ENCODE measurements at places on chromosomes 3 and 15.

DNA sequence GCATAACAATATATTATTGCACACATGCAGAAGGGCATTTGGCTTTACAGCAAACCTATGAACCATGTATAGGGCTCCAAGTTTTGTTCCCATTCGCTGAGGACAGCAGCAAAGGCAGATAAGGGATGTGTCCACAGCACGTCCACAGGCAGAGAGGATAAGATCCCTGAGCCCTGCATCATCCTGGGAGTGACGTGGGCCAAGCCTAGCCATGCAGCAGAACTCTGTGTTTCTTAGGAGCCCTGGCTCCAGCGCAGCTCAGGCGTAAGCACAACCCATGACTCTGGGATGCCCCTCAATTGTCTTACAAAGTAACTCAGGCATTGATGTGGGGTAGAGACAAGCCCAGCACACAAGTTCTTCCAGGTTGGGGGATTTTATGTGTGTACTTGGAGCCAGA is 194.3 kb upstream of the CTDSPL start:
- DNase-seq, result no peak

- no peak for DNase-seq
These were observed 21.0 kb downstream of the CPN2 start for GRCh38 chr3:194330160-194330559.

GRCh38 chr15:61992518-61992917 is 67.7 kb downstream of the VPS13C start:
- DNase-seq, result no peak

DNA sequence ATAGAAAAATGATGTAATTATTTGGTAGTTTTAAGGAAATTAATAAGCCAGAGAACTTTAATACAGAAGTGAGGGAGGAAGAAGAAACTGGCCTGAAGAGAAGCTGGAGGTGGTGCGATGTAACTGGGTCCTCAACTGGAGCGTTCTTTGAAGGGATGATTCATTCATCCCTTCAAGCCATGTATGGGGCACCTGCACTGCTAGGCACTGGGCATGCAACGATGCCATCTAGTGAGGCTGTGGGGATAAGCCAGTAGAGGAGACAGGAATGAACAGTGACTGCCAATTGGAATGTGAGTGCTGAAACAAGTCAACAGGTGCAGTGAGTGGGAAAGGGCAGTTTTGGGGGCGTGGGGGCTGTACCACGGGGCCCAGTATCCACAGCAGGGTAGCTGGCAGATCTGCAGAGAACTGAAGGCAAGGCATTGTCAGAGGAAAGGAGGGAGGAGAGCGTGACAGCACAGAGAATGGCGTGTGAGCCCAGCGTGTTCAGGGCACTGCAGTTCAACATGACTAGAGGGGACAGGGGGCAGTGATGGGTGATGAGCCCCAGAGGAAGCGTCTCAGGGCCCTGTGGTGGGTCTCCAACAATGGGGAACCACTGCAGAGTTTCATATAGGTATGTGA is 3.8 kb upstream of the KIF23 start:
- DNase-seq, result no peak

DNA sequence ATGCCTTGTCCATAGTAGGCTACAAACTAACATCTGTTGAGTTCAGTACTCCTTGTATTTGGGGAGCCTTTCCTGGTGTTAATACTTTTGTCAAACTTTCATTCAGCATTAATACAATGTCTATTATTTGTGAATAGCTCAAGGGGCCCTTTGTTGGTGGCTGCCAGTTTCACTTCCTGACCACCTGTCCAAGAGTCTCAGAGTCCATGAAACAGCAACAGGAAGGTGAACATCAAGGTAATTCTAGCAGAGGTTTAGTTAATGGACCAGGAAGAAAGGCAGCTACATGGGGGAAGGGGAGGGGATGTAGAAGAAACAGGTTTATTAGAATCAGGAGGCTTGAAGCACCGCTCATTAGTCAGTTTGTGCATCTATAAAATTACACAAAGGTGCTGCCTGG is 386.9 kb downstream of the PDCD6IP start:
- DNase-seq, result no peak

- no peak for DNase-seq
These were observed 9.4 kb downstream of the PIK3CB start for GRCh38 chr3:138825336-138825735.

DNA sequence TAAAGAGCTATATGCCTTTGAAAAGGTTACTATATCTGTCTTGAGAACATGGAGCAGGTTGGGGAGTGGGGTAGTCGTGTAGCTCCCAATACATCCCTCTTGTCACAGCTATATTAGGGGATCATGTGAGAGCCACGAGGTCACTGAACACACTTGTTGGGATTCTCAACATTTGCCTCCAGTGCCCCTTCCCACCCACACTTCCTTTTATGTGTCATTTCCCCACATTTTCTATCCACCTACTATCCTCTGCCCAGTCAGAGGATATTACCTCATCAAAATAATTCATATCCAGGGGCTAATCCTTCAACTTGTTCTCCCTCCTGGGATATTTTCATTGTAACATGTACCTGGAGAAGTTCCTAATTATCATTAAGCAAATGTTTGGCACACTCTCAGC is 85.0 kb downstream of the CYP19A1 start:
- no peak for DNase-seq

DNA sequence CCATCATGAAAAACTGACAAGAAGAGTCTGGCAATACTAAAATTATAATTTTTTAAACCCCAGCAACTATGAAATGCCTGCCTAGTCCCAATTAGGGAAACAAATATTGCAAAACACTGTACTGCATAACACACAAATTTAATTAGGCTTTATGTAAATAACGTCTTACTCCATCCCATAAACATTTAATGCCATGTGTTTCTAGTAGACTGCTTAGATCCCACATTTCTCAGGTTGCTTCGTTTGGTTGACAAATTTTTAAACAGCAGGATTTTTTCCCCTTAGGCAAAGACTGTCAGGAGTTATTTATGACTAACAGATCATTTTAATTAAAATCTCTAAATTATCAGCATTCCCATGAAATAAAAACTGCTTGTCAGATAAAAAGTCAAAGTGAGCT is 29.9 kb downstream of the EIF2AK4 start:
- DNase-seq, result no peak

DNA sequence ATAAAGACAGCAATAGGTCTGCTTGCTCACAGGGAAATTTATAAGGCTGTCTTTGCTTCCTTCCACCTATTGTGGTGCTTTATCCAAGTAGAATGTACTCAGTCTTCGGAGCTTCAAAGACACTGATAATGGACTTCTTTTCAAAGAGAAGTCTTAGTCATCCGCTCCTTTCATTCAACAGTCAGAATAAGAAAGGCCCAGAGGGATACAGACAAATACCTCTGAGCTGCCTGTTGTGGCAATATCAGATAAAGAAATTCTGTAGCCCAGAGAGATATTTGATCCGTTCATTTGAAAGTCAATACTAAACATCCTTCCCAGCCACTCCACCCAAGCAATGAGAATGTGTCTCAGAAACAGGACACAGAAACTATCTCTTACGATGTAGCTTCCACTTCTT is 110.0 kb downstream of the FHIT start:
- DNase-seq, result no peak

GRCh38 chr3:33942483-33943150 is 144.2 kb downstream of the PDCD6IP start:
- no peak for DNase-seq

- no peak for DNase-seq
These were observed 9.5 kb downstream of the SLC51A start for GRCh38 chr3:196225763-196226364.

GRCh38 chr3:42476225-42477125 is 26.0 kb upstream of the VIPR1 start:
- DNase-seq, result no peak

DNA sequence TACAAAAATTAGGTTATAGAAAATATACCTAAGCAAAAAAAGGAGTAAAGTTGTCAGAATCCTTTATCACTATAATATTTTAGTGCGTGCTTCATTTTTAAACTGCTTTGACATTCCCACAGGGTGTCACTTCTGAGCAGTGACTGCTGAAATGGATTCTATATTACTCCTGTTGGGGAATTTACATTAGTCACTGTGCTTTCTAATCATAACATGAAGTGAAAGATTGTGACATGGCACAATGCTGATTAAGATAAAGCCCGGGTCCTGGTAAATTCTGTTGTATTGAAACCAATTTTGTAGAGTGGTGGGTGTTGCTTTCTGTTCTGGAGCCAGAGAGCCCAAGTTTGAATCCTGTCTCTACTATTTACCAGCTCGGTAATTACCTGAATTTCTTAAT is 36.4 kb upstream of the EHHADH start:
- no peak for DNase-seq

DNA sequence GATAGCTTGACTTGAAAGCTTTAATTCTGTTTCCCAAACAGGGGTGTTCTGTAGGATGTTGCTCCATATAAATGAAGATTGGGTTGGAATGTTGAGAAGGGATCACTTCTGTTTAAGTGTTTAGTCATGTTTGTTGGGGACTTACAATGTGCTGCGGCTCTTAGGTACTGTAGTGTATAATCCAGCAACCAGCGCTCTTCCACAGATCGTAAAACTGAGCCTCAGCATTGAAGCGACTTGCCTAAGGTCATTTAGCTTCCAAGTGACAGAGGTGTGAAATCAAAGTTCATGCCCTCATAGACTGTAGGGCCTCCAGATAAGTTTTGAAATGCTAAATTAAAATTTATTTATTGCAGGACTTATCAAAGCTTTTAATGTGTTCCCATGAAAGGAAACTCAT is 1.8 kb downstream of the MKRN2 start:
- DNase-seq, result no peak

DNA sequence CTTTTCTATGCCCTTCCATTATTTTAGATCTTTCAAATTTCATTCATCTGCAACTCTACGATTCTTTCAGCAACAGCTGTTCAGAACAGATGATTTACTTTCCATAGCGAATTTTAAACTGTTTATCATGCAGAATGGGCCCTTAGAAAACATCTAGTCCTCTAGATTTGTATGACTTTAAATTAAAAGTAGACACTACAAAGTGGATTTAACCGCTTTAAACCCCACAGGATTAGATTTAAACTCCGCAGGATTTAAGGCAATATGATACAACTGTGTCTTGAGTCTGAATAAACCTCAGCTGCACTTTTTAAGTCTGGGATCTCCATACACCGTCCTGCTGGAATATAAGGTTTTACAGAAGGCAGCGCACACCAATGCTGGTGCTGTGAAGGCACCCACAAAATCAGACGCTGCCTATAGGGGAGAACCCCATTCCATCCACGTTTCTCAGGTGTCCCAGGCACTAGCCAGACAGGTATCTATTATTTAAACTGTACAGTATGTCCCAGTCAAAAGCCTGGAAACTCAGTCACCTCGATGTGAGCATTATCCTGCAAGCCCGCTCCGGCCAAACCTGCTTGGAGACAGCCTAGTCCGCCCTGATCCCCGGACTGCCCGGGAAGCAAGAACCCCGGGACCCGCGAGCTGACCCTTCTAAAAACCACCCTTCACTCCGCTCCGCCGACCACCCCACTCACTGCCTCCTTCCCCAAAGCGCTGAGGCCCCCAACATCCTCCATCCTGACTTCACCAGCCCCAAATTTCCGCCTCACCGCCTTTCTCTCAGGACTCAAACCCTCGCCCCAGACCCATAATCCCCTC is 768 bp downstream of the ANO10 start:
- no peak for DNase-seq

- DNase-seq, result no peak
These were observed 60.1 kb upstream of the PCSK6 start for GRCh38 chr15:101549647-101550046.

GRCh38 chr15:88661761-88662556 is 23.1 kb downstream of the ISG20 start:
- no peak for DNase-seq

GRCh38 chr15:71335591-71335990 is 220.3 kb downstream of the THSD4 start:
- no peak for DNase-seq

DNA sequence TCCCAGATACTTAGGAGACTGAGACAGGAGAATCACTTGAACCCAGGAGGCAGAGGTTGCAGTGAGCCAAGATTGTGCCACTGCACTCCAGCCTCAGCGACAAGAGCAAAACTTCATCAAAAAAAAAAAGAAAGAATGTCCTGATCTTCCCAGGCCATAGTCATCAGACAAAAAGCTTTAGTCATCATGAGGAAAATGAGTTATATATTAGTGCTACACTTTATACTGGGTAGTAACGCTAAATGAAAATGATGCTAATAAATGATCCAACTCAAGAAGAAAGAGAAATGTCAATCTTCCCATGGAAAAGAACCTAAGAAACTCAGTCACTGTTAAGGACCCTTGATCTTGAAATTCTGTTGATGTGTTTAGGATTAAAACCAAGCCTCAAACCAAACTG is 26.3 kb upstream of the TRIM59 start:
- DNase-seq, result no peak

GRCh38 chr3:147699175-147699838 is 290.1 kb downstream of the ZIC1 start:
- no peak for DNase-seq

DNA sequence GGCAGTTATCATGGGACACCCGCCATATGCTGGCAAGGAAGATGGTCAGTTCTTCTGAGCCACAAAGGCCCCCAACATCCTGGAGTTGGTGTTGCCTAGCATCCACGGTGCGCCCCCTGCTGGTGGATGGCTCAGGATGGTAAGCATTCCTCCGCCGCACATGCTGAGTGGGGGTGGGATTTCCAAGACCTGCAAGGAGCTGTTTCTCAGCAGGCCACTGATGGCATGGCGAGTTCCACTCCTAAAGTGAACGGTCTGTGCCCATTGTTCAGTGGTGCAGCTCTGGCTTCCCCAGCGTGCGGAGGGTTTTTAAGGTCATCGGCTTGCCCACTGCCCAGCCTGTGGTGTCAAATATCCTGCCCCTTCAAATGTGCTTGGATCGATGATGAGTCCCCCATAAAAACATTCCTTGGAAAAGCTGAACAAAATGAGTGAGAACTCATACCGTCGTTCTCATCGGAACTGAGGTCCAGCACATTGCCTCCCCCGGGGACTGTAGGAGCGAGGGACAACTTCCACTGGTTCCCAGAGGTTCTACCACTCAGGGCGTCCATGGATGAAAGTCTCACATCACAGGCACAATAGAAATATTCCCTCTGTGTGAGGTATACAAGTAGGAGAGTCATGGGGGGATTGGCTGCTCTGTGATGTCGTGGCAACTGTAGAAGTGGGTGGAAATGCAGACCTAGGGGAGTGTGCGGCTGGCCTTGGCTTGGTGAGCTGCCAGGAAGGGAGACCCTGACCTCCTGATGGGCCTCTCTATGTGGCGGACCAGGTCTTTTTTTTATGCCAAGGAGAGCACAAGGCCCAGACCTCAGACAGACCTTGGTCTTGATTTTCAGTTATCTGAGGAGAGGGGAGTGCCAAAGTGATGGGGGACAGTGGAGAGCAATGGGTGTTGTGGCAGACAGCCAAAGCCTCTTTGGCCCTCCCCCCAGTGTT is 102.0 kb downstream of the SNRPN start:
- no peak for DNase-seq

GRCh38 chr15:88638626-88639372 is at the start of gene ISG20:
Gene ISG20, plus strand, starts transcription at chr15:88639016. Its CDS starts 351 bp downstream, at chr15:88639367.
- DNase-seq, result peak; percentile 98

DNA sequence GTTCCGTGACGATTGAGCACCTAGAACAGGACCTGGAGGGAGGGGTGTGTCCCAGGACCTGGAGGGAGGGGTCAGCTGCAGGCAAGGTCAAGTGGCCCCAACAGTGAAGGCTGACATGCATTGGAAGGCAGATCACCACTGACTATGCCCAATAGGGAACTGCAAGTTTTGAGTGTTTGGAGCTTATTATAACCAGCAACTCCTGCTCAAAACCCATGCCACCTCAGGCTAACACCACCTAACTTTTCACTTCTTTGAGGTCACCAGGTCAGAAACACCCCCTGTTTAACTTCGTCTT is 93.1 kb downstream of the MYLK start:
- DNase-seq, result no peak

- DNase-seq, result no peak
These were observed 21.4 kb upstream of the NR2C2 start for GRCh38 chr3:14925729-14926591.

Data from T-helper 2 cell (primary cell).